ENCODE measurements at places on chromosomes 2 and 18. TPM values are rescaled to one million over a fixed set of nuclear protein-coding genes. Genes with fewer than 3 reads are reported as not detected.

GRCh38 chr18:75198036-75198435 is 10.9 kb downstream of the PTGR3 start:
- DNase-seq = no peak

- no peak for DNase-seq
Measured at GRCh38 chr18:60358516-60358915, 14.1 kb downstream of the MC4R start.

- no peak for DNase-seq
Measured at GRCh38 chr2:84653302-84653701, 137.0 kb downstream of the DNAH6 start.

GRCh38 chr2:6818012-6818411 is 47.7 kb downstream of the CMPK2 start:
- no peak for DNase-seq

DNA sequence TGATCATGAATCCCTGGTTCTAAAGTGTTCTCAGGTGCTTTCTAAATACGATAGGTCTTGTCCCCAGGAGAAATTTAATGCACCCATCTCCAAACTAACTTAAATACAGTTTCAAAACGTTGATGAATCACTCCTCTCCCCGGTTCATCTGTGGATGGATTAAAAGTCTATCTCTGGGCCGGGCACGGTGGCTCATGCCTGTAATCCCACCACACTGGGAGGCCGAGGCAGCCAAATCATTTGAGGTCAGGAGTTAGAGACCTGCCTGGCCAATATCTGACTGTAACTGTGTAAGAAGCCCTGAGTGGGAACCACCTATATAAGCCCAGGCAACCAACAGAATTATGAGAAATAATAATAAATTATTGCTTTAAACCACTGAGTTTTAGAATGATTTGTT is 78.7 kb downstream of the LONRF2 start:
- DNase-seq = no peak

- DNase-seq = no peak
Measured at GRCh38 chr2:174333017-174333371, 1.8 kb upstream of the SP9 start.

GRCh38 chr18:63088262-63088661 is 231.3 kb downstream of the BCL2 start:
- no peak for DNase-seq

GRCh38 chr2:142041105-142041504 is 89.7 kb downstream of the LRP1B start:
- no peak for DNase-seq

DNA sequence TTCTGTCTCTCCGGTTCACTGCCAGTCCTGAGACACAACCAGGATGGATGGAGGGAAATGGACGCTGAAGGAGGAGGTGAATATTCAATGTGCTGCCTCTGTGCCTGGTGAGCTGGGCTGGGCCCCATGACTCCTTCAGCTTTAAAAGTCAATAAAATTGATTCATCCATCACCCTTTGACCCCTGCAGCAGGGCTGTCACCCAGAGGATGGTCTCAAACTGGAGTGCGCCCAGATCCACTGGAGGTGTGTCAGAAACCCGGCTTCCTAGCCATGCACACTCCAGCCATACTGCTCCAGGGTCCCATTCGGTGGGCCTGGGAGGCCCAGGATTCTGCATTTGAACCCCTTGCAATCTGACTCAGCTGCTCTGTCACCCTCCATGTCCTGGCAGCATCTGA is 94.1 kb upstream of the BOD1L2 start:
- no peak for DNase-seq

- DNase-seq = no peak
Measured at GRCh38 chr2:237472909-237473877, 13.9 kb upstream of the MLPH start.

DNA sequence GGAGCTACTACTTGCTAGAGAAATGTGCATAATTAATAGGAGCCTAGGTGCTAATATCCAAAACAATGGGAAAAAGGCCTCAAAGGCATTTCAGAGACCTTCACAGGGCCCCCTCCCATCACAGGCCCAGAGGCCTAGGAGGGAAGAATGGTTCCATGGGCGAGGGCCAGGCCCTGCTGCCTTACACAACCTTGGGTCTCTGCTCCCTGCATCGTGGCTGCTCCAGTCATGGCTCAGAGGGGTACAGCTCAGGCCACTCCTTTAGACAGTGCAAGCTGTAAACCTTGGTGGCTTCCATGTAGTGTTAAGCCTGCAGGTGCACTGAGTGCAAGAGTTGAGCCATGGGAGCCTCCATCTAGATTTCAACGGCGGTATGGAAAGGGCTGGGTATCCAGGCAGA is 429.2 kb downstream of the FIGN start:
- no peak for DNase-seq

DNA sequence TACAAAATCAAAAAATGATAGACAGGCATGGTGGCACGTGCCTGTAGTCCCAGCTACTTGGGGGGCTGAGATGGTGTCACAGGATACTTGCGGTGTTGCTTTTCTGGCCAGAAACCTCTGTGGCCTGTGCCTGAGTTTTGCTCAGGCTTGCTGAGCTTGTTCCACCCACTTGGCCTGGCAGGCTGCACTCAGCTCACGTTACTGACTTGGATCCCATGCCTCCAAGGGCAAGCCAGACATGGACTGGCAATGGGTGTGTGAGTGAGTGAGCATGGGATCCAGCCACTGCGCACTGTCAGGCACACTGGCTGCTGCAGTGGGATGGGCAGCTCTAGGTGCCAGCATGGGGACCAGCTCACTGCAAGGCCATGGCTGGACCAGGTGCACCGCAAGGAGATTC is 67.9 kb downstream of the NCAPH start:
- DNase-seq = no peak

GRCh38 chr2:191343796-191344338 is 98.7 kb downstream of the MYO1B start:
- no peak for DNase-seq

DNA sequence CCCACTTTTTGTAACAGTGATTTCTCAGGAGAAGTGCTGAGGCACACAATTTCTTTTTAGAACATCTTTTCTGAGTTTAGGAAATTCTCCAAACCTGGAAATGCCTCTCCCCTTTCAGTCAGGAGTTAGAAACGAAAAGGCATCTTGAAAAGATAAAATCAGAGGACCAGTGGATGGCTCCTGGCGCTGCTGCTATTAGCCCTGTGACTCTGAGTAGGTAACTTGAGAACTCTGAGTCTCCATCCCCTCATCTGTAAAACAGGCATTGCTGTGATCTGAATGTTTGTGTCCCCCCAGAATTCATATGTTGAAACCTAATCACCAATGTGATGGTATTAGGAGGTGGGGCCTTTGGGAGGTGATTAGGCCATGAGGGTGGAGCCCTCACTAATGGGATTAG is 50.2 kb downstream of the EHD3 start:
- no peak for DNase-seq

- no peak for DNase-seq
Measured at GRCh38 chr2:100919316-100919715, 82.8 kb upstream of the RPL31 start.

GRCh38 chr2:200168641-200169555 is 137.6 kb upstream of the SPATS2L start:
- no peak for DNase-seq

DNA sequence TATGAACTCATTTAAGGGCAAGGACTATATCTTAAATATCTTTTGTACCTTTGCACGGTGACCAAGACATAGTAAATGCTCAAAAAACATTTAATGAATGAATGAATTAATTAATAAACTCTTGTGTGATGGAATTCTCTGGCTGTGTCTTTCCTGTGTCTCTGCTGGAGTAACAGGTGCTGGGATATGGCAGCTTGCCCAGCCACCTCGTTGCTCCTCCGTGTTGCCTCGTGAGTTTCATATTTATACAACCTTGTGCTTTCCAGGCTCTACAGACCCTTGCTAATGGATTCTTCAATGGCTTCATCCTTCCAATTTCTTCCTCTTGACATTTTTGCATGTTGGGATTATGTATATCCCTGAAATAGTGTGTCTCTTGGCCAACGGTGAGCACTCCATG is 30.4 kb downstream of the CTAGE1 start:
- no peak for DNase-seq

DNA sequence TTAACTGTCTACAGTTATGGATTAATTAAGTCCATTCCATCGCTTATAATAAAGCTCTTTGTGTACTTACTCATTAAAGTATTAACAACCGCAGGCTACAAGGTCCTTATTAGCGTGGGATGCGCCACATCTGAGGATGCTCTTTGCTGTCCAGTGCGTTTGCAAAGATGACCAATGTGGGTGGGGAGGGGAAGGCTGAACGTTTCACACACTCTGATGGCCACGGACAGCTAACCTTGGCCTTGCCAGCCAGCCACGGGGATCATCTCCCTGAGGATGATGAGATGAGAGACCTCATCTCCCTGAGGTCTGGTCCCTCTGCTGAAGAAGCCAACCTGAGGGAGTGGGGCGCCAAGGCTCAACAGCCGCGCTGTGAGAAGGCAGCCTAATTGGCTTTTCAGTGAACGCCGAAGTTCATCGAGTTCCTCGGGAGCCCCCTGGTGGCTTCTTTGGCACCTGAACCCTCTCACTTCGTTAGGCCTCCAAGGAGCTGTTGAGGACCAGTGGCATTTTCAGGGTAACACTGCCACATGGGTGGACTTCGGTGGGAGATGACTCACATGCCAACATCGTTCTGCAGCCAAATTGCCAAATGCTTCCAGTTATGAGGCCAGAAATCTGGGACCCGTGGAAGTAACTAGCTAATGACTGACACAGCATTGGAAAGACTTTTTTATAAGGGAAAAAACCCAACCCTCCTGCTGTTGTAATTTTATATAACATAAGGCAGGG is 69.3 kb upstream of the SEC11C start:
- DNase-seq = peak; percentile 65

DNA sequence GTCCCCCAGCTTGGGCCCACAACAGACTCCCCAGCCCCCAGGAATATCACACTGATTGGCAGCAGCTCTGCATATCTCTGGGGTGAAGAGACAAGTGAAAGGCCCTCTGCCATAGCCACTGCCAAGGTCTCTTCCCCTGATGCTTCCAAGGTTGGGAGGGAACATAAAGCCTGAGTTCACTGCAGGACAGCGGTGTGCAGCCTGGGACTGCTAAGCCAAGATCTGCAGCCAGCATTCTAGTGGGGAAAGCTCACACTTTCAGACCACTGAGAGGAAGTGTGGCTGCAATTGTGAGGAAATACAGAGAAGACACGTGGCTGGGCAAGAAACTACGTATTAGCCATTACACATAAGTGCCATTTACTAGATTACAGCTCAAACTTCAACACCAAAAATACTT is 100.7 kb downstream of the MAIP1 start:
- no peak for DNase-seq

GRCh38 chr18:12911025-12911928 is 27.2 kb upstream of the PTPN2 start:
- DNase-seq = no peak

- no peak for DNase-seq
Measured at GRCh38 chr2:69701100-69701945, 40.6 kb upstream of the ANXA4 start.

DNA sequence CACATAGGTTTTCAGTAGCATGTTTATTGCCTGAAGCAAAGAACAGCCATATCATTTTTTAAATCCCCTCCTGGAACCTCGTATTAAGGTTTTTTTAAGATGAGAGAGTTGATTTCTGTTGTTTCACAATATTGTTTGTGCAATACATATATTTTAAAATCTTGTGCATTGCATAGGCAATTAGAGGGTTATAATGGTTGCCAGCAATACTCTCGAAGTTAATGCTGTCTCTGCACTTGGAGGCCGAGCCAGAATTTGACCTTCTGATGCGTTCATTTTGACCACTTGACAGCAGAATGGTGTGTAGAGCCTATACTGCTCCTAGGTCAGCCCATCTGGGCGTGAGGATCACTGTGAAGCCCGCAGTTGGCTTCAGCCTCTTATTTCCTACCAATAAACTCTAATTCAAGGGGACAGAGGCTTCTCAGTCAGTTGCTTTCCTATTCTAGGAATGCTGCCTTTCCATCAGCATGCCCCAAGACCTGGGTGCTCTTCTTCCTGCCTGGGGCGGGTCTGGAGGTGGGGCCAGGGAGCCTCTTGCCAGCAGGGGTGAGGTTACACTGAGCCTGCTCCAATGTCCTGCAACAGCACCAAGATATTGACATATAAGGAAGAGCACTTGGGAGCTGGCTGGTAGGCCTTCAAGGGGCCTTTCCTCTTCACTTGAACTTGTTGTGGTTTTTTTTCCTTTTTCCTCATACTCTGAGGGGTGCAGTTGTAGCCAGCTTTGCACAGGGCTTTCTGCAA is 91.4 kb upstream of the BCL2L11 start:
- no peak for DNase-seq

DNA sequence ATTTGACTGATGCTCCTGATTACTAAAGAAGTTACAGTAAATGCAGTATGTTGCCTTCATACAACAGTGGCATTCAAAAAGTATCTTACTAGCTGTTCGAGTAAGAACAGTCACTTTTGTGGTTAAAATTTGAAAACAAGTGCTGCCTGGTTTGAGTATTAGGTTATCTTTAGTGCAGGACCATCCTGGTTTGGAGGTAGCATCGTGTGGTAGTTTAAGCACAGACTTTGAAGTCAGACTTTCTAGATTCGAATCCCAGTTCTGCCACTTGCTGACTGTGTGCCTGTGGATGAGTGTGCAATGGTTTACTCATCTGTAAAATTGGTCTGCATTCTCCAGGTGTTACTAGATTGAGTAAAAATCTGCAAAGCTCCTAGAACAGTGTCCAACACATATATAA is 96.8 kb downstream of the SGPP2 start:
- DNase-seq = no peak

GRCh38 chr2:239774933-239775622 is 250.1 kb downstream of the NDUFA10 start:
- no peak for DNase-seq

Gene GKN1
- total RNA-seq = not detected

Gene SATB2
- total RNA-seq = 3.5 TPM

Gene COL3A1
- total RNA-seq = 237 TPM

Gene SERPINE2
- 6.8 TPM for total RNA-seq

Gene IL1RN
- 8.8 TPM for total RNA-seq

Gene CPLX4
- total RNA-seq = 0.46 TPM

Gene TTN
- 13.2 TPM for total RNA-seq

Gene TUBA4B
- not detected for total RNA-seq

Gene SLC23A3
- 1.1 TPM for total RNA-seq

Gene VSNL1
- 0.65 TPM for total RNA-seq

Gene AQP12A
- total RNA-seq = not detected

Gene GKN2
- total RNA-seq = not detected

Gene DLGAP1
- 5.7 TPM for total RNA-seq

Gene ABCB11
- 0.37 TPM for total RNA-seq
